ENCODE measurements at places on chromosomes 1 and 21.
A peak's percentile ranks its signal among the peaks of the same experiment; 100 is the strongest.

DNA sequence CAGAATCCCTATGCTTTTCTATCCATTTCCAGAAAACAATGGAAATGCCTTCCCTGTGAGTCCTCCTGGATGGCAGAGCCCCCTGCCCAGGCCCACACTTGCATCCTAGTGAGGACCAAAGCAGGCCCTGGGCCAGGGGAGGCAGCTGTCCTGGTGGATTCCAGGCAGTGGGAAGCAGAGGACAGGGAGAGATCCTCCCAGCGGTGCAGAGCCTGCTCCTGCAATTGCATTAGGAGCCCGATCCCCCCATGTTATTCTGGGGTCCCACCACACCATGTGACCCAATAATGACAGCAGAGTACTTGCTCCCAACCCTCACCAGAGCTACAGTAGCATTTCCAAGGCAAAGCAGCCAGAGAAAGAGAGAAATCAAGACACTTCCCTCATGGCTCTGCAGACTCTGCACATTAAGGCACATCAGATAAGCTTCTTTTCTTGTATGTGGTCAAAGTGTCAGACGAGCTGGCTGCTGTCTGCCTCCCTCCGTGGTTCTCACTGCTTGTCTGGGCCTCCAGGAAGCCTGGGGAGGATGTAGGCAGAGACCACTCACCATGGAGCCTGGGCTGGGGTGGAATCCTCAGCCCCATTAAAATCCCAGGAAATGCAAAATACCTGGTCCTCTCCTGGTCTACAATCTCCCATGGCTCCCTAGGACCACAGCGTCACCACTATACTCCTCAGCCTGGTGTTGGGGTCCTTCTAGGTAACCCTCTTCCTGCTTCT, 54.9 kb upstream of the RUNX3 start:
- DNase-seq = no peak

DNA sequence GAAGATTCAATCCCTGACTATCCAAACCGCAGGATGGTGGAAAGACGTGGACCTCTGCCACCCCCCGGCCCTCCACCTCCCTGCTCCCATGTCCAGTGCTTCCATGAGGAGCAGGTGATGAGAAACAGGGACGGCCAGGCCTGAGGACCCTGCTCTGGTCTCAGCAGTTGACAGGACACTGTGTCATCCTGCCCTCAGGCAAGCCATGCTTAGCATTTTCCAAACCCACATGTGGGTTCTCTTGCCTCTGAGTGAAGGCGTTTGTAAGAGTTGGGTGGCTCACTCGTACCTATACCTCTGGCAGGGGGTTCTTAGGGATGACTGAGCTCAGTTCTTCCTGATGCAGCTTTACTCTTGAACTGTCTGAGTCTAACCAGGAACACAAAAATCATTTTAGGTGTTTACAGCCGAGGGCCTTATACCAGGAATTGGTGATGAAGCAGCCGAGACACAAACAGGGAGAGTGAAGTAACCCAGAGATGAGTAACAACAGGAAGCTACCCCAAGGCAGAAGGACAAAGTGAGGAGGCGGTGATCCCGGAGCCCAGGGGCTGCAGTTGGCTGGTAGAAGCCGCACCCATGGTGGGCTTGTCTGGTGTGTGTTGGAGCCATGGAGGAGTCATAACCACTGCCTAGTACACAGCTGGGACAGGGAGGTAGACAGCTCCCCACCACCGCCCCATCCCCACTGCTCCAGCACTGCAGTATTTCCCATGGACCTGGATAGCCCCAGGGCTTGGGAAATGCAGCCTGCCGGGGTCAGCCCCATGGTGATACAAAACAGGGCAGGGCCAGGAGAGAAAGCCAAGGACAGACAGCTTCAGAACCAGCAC, 21.4 kb downstream of the MYBPH start:
- no peak for DNase-seq

- DNase-seq = peak; percentile 99
Observed at GRCh38 chr1:23344111-23344986, at the start of gene HNRNPR. Gene HNRNPR, minus strand, starts transcription at chr1:23344284. Its CDS starts 3,276 bp downstream, at chr1:23341008.

DNA sequence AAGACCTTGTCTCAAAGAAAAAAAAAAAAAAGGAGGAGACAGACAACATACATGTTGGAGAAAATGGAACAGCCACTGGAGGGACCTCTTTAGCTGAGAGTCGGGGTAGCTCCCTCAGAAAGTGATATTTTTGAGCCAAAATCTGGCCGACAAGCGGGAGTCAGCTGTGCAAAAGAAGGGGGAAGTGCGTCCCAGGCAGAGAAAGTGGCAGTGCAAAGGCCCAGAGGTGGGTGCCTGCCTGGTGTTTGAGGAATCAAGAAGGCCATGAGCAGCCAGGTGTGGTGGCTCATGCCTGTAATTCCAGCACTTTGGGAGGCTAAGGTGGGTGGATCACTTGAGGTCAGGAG, 6.1 kb upstream of the CROCC start:
- no peak for DNase-seq

GRCh38 chr1:109466452-109467300, at the start of gene SYPL2:
Gene SYPL2, plus strand, starts transcription at chr1:109466546. Its CDS starts 298 bp downstream, at chr1:109466844.
- DNase-seq = no peak

- DNase-seq = peak; percentile 22
Observed at GRCh38 chr1:8477166-8477982, 159.5 kb downstream of the SLC45A1 start.

DNA sequence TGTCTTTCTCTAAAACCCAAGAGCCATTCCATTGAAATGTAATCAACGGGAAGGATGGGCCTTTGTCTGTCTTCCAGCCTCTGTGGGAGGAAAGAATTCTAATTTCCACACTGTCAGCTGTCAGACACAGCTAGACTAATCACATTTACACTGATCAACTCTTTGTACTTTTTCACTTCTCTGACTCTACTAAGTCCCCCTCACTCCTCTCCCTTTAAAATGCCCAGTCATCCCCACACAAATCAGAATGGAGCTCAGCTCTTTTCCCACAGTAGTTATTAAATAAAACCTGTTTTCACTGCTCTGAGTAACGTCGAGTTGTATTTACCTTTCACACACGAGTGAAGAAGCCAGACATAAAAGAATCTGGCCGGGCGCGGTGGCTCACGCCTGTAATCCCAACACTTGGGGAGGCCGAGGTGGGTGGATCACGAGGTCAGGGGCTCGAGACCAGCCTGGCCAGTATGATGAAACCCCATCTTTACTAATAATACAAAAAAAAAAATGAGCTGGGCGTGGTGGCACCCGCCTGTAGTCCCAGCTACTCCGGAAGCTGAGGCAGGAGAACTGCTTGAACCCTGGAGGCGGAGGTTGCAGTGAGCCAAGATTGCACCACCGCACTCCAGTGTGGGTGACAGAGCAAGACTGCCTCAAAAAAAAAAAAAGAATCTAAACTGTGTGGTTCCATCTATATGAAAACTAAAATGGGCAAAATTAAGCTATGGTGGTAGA, 13.3 kb downstream of the ZBTB8OS start:
- DNase-seq = no peak

- DNase-seq = no peak
Observed at GRCh38 chr1:152109231-152109997, 5.8 kb downstream of the TCHH start.

GRCh38 chr1:10843697-10844096, 47.3 kb upstream of the CASZ1 start:
- no peak for DNase-seq
